ENCODE measurements at places on chromosomes 13 and 19. TPM values are rescaled to one million over a fixed set of nuclear protein-coding genes. Genes with fewer than 3 reads are reported as not detected.

DNA sequence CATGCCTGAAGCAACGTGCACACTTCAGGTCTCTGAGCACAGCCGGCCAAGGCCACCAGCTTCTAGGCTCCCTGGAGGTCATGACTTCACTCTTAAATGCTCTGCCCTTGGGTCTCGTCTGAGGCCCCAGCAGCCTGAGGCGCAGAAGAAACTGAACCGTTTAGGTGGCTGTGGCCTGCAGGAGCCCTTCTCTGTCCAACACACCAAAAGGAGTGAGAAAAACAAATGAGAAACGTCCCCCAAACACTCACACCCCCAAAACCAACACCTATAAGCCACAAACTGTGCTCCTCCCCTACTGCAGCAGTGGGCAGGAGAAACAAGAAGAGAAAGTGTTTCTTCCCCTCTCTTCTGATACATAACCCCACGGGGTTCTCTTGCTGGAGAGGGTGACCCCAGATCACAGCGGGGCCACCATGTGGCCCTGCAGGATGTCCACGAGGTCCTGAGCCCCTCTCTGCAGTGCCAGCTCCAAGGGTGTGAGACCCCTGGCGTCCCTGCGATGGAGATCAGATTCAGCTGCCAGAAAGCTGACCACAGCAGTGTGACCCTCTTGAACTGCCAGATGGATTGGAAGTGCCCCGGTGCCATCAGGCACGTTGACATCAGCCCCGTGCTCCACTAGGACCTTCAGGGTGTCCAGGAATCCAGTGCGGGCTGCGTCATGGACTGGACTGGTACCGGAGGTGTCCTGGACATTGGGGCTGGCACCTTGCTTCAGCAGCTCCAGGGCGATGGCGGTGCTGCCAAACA is 1.0 kb upstream of the KRI1 start:
- H3K36me3 ChIP-seq: peaks cover 9% of the 10 kb centered on the region
- peak overlapping the region; percentile 65 for H3K27ac ChIP-seq
- H3K27me3 ChIP-seq: no peaks in the 10 kb centered on the region
- no peak for DNase-seq
- peak overlapping the region; percentile 93 for H3K4me3 ChIP-seq
- peaks cover 33% of the 10 kb centered on the region for H3K4me1 ChIP-seq

GRCh38 chr19:47713046-47714021 is at the start of gene EHD2:
EHD2 (plus strand) TSS chr19:47713422; CDS start chr19:47716613, 3,191 bp downstream.
- H3K36me3 ChIP-seq: peaks cover 22% of the 10 kb centered on the region
- peak within 1 kb of the TSS; percentile 78 for H3K27ac ChIP-seq
- no peaks in the 10 kb centered on the region for H3K27me3 ChIP-seq
- peak within 1 kb of the TSS; percentile 97 for H3K4me3 ChIP-seq
- DNase-seq: peak; percentile 97
- H3K4me1 ChIP-seq: peaks cover 11% of the 10 kb centered on the region

GRCh38 chr13:32695602-32696250 is 109.5 kb downstream of the PDS5B start:
- no peaks in the 10 kb centered on the region for H3K36me3 ChIP-seq
- H3K4me3 ChIP-seq: no peak overlapping the region
- no peaks in the 10 kb centered on the region for H3K4me1 ChIP-seq
- no peaks in the 10 kb centered on the region for H3K27me3 ChIP-seq
- DNase-seq: no peak

The IGFL1 gene
- total RNA-seq: not detected

DNA sequence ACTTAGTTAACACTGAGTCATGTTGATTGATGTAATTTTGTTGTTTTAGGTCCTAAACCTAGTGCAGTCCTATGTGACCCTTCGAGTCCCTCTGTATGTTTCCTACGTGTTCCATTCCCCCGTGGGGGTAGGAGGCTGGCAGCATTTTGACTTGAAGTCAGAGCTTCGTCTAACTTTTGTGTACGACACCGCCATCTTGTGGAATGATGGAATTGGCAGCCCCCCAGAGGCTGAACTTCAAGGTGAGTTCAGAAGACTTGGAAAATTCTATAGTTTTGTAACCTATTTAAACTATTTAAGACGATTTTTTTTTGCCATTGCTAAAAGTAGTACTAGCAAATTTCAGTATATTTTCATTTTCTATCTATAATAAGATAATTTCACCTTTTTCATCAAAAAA is 117.9 kb downstream of the STOML3 start:
- no peak overlapping the region for H3K4me3 ChIP-seq
- H3K27me3 ChIP-seq: no peaks in the 10 kb centered on the region
- H3K4me1 ChIP-seq: no peaks in the 10 kb centered on the region
- no peak overlapping the region for H3K27ac ChIP-seq

GRCh38 chr13:62418872-62419271 is 1003.2 kb upstream of the PCDH20 start:
- H3K27ac ChIP-seq: no peak overlapping the region
- H3K4me1 ChIP-seq: no peaks in the 10 kb centered on the region
- no peak overlapping the region for H3K4me3 ChIP-seq
- DNase-seq: no peak

- H3K4me3 ChIP-seq: no peak overlapping the region
- no peak for DNase-seq
- H3K27me3 ChIP-seq: no peaks in the 10 kb centered on the region
- no peak overlapping the region for H3K27ac ChIP-seq
- no peaks in the 10 kb centered on the region for H3K4me1 ChIP-seq
These were observed 618.7 kb downstream of the DIAPH3 start for GRCh38 chr13:59545007-59545406.

The LGALS13 gene
- total RNA-seq: not detected

DNA sequence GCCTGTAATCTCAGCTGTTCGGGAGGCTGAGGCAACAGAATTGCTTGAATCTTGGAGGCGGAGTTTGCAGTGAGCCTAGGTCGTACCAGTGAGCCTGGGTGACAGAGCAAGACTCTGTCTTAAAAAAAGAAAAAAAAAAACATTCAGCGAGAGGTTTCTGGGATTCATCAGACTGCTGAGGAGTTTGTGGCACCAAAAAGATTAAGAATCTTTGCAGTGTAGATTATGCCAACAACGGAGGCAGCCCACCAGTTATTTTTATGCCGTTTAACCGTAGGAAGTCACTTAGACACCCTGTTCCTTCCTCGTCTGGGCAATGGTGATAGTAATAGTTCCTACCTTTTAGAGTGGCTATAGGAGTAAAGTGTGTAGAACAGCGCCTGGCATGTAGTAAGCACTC is 2.5 kb downstream of the COX6B1 start:
- no peaks in the 10 kb centered on the region for H3K27me3 ChIP-seq
- peak; percentile 39 for DNase-seq
- no peak overlapping the region for H3K27ac ChIP-seq
- peaks cover 6% of the 10 kb centered on the region for H3K4me1 ChIP-seq
- H3K36me3 ChIP-seq: peaks cover 33% of the 10 kb centered on the region

- no peaks in the 10 kb centered on the region for H3K36me3 ChIP-seq
- peaks cover 75% of the 10 kb centered on the region for H3K4me1 ChIP-seq
- H3K27ac ChIP-seq: peak overlapping the region; percentile 99
- H3K27me3 ChIP-seq: no peaks in the 10 kb centered on the region
- no peak for DNase-seq
These were observed 36.6 kb upstream of the MEDAG start for GRCh38 chr13:30869491-30869890.

The COX7A1 gene
- total RNA-seq: 13.6 TPM

DNA sequence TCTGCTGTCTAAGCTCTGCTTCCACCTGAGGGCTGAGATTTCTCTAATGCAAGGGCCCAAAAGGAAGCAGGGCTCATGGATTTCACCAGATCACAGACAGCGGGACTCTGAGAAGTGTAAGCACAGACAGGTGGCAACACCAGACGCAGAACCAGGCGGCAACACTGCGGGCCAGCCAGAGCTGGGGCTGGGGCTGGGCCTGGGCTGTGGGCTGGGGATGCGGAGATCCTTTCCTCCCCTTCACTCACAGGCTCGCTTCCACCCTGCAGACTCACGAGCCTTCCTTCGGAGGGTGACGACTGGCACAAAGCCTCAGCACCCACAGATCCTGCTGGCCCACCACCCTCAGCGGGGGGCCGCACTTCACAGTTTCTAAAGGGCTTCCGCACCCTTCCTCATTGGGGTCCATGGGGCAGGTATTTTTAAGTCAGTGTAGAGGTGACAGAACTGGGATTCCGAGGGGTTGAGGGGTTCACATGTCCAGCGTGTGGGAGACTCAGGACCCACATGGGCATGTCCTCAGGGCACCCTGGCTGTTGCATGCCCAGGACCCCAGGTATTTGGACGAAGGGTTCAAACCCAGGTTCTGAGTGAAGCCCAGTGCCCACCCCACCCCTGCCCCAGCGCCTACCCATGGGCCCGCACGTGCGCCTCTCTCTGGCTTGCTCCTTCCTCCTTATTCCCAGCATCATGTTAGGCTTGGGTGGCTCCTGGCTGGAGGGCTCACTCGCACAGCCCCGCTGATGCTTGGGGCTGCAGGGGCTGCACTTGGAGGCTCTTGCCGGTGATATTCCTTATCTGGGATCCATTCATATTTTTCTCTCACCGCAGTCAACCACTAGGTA is 137.3 kb upstream of the GPR12 start:
- H3K4me1 ChIP-seq: no peaks in the 10 kb centered on the region
- no peak overlapping the region for H3K27ac ChIP-seq
- no peaks in the 10 kb centered on the region for H3K27me3 ChIP-seq

DNA sequence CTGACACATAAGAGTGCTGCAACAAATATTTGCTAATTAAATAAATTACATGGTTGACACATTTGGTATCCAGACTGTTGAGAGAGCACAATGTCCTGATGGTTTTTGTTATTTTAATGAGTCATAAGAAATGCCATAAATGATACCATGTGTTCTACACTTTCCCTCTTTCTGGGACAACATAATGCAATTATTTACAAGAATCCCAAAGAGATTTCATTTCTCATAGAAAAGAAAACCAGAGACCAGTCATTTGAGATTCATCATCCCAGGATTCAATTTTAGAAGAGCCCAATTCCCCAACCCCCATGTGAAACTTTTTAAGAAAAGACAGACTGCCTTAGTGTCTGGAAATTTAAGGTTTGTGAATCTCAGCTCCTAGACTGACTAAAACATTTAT is 399.6 kb downstream of the DCT start:
- no peaks in the 10 kb centered on the region for H3K36me3 ChIP-seq
- H3K27me3 ChIP-seq: no peaks in the 10 kb centered on the region
- no peak overlapping the region for H3K4me3 ChIP-seq
- DNase-seq: peak; percentile 65
- no peak overlapping the region for H3K27ac ChIP-seq

DNA sequence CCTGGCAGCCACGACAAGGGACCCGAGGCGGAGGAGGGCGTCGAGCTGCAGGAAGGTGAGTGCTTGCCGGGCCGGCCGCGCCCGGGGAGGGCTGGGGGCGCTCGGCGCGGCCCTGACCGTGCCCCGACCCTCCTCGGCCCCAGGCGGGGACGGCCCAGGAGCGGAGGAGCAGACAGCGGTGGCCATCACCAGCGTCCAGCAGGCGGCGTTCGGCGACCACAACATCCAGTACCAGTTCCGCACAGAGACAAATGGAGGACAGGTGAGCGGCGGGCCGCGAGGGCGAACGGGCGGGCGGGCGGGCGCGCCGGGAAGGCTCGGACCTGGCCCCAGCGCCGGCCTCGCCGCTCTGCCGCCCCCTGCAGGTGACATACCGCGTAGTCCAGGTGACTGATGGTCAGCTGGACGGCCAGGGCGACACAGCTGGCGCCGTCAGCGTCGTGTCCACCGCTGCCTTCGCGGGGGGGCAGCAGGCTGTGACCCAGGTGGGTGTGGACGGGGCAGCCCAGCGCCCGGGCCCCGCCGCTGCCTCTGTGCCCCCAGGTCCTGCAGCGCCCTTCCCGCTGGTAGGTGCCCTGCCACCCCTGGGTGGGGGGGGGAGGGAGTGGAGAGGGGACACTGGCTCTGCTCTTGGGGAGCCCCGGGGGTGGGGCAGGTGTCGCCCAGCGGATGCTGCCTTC is 816 bp downstream of the USF2 start:
- H3K4me1 ChIP-seq: peaks cover 6% of the 10 kb centered on the region
- H3K27me3 ChIP-seq: no peaks in the 10 kb centered on the region
- H3K4me3 ChIP-seq: peak overlapping the region; percentile 78
- DNase-seq: peak; percentile 98
- no peak overlapping the region for H3K27ac ChIP-seq

The CFAP97D2 gene
- not detected for total RNA-seq

DNA sequence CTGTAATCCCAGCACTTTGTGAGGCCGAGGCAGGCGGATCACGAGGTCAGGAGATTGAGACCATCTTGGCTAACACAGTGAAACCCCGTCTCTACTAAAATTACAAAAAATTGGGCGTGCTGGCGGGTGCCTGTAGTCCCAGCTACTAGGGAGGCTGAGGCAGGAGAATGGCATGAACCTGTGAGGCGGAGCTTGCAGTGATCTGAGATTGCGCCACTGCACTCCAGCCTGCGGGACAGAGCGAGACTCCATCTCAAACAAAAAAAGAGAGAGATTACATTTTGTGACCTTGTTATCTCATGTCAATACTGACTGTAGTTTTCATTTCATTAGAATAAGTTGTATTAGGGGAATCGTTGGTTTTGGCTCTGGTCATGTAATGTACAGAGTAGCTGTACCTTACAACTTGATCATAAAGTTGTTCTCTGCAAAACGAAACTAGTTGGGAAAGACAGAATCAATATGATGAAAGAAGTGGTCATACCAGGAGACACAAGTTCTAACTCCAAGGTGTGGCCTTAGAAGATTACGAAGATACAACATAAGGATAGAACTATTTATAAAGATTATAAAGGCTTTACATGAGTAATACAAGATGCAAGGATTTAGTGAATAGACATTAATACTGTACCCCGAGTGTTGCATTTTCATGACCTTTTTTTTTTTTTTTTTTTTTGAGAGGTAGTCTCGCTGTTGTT is 15.3 kb downstream of the TMEM38A start:
- H3K36me3 ChIP-seq: no peaks in the 10 kb centered on the region
- H3K4me3 ChIP-seq: no peak overlapping the region
- no peaks in the 10 kb centered on the region for H3K4me1 ChIP-seq
- no peaks in the 10 kb centered on the region for H3K27me3 ChIP-seq
- no peak overlapping the region for H3K27ac ChIP-seq

DNA sequence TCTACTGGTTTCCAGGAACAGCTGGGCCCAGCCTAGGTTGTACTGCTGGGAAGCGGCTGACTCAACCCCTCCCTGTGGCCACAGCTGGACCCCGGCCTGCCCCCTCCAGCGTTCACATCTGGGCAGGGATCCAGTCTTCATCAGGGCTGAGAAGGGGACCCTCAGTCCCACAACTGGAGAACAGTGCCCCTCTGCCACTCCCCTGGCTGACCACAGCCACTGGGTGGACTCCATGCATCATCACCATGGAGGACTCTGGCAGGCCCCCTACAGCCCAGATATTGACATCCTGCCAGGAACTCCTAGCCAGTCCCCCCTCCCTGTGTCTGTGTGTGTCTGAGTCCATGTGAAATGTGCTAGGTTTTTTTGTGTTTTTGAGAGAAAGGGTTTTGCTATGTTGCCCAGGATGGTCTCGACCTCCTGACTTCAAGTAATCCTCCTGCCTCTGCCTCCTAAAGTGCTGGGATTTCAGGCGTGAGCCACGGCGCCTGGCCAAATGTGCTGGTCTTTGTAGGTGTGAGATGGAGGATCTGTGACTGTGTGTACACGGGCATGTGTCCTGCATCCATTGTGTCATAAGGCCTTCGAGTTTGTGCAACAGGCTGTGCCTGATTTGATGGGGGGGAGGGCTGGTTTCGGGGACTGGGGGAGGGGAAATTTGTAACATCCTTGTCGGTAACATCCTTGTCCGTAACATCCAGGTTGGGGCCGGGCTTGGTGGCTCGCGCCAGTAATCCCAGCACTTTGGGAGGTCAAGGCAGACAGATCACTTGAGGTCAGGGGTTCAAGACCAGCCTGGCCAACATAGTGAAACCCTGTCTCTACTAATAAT is 4.0 kb upstream of the HOOK2 start:
- H3K4me3 ChIP-seq: peak overlapping the region; percentile 84
- peak overlapping the region; percentile 98 for H3K27ac ChIP-seq
- peaks cover 38% of the 10 kb centered on the region for H3K4me1 ChIP-seq
- no peaks in the 10 kb centered on the region for H3K36me3 ChIP-seq
